Stimulated activated CD8-positive, alpha-beta memory T cell treated with anti-CD3 and anti-CD28 coated beads, Interleukin-4, amount 100 ng/mL, for 1 hour (primary cell): ENCODE measurements at places on chromosomes 6 and 20.

- no peak for DNase-seq
Measured at GRCh38 chr20:10453241-10453640, 18.1 kb downstream of the SLX4IP start.

- no peak for DNase-seq
Measured at GRCh38 chr6:132788658-132789395, 9.6 kb downstream of the SLC18B1 start.

- no peak for DNase-seq
Measured at GRCh38 chr6:148829415-148830101, 82.7 kb downstream of the UST start.

DNA sequence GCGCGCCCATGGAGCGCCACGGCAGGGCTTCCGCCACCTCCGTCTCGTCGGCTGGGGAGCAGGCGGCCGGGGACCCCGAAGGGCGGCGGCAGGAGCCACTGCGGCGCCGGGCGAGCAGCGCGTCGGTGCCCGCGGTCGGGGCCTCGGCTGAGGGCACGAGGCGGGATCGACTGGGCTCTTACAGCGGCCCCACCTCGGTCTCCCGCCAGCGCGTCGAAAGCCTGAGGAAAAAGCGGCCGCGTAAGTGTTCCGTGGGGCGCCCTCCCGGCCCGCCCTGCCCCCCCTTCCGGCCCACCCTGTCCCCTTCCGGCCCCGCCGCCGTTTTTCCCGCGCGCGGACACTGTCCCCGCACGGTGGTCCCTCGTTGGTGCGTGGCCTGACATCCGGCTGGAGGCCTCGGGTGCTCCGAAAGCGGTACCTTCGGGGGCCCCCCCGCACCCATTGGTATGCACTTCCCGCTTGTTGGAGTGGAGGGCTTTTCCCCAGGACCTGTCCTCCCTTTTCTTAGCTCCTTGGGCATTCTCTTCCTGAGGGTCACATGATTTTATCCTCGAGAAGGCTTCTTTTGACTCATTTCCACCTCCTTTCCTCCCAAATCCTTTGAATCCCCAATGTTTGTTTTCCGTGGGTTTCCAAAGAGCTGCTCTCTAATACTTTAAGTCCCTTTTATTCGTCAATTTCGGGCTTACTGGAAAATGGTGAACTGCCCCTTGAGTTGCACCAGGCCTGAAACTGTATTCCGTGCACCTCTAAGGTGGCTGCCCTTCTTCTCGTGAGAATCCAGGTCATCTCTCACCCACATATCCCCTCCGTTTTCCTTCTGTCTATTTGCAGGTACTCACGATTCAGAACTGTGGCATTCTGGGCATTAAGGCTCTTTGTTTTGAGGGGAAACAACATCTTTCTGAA, 556 bp downstream of the PANK2 start:
- peak; percentile 18 for DNase-seq

- DNase-seq = no peak
Measured at GRCh38 chr20:18684775-18685174, 96.9 kb downstream of the DTD1 start.

DNA sequence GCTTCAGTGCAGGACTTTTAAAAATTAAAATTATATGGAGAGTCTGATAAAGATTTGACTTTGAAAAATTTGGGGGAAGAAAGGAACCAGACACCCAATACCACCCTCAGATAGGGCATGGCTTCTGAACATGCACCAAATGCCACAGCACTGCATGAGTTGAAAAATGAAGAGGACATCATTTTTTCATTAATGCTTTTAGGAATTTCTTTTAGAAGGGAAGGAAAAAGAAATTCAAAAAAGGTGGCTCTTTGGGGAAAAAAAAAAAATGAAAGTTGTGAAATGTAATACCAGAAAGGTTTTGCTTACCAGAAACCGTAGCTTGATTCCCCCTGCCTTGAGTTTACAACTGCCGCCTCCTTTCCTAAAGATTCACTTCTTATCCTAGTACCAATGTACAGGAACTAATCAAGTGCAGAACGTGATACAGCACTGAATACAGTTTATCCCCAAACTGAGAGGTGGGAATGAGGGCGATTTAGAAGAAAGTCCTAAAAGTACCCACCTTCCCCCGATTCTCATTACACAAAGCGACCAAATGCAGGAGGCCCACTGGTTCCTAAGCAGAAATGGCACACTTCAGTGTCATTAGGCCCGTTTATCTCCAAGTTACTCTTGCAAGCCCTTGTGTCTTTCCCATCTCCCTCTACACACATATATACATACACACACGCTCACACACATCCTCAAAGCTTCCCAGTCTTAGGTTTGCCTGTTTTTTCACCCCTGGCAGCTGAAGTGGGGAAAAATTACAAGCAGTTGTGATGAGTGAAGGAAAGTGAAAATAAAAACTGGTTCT, 2.8 kb downstream of the PPP1R10 start:
- DNase-seq = no peak

DNA sequence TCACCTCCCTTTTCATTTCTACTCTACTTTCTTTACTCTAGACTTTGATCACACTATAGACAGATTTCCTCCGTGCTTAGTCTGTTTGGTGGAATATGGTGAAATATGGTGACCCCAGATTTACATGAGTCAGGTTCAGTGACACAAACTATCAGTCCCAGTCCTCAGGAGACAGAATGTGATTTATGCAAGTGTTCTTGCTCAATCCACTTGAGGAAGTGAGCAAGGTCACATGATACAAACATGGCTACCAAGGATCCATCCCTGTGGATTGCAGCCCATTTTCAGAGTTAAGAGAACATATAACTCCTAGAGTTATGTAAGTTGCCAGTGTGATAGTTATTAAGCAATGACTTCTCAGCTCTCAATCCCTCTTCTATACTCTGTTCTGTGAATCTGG, 23.7 kb upstream of the TSHZ2 start:
- no peak for DNase-seq
